ENCODE measurements at places on chromosomes 11 and 22.

- DNase-seq = no peak
Measured at GRCh38 chr11:120339394-120339890, 3.2 kb downstream of the ARHGEF12 start.

DNA sequence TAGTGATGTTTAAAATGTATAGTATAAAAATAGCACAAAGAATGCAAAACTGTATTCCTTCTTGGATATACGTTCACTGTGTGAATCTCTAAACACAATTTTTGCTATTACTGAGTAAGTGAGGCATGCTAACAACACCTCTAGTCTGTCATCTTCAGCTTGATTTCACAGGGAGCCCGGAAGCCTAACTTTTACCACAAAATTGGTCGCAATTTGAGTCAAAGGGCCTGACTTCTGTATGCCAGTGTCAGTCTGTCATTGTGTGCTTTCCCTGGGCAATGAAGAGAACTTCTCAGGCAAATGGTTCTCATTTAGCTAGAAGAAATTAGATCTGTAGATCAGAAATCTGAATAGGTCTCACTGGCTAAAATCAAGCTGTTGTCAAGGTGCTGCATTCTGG, 1059.5 kb downstream of the FAM181B start:
- peak; percentile 1 for DNase-seq

GRCh38 chr11:16883174-16883573, 131.0 kb downstream of the PLEKHA7 start:
- no peak for DNase-seq

- DNase-seq = no peak
Measured at GRCh38 chr11:41897991-41898390, 438.5 kb upstream of the LRRC4C start.

- DNase-seq = no peak
Measured at GRCh38 chr11:76783294-76783895, at the start of gene TSKU. TSS of gene TSKU (plus strand) at chr11:76783356. CDS start at chr11:76795617, 12,261 bp downstream.

DNA sequence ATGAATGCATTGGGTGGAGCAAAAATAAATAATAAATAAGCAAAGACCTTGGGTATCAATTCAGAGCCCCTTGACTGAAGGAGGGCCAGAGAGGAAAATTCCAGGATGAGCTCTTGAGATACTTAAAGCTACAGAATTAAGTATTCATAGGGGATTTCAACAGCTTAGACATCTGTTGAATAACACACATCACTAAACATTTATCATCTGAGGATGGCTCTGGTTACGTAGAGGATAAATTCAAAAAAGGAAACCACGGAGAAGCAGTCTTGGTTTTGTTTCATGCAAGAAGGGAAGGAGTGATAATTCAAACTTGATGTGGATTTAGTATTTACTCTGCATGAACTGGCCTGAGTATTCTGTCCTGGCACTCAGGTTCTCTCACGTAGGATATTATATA, 29.8 kb downstream of the ARHGAP42 start:
- no peak for DNase-seq

DNA sequence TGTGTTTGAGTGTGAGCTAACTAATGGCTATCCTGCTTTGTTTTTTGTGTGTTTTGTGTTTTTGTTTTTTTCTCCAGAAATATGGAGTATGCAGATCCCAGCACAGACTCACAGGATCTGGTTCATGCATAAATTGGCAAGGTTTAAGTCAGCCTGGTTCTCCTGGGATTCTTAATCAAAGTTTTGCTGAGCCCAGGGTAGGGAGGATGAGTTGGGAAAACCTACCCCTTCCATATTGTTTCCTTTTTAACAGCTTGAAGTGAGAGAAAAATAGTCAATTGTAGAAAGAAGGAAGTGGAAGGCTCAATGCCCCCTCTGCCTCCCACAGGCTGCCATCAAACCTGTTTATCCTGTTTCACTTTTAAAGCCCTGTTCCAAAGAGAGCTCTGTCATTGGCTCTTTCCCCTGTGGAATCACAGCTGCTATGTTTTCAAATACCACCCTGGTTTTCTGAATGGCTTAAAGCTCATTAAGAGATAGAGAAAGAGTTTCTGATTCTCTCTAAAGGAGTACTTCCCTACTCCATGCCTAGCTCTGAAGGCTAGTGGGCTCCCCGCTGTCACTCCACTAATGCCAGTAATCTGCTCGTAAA, 23.4 kb upstream of the CADM1 start:
- no peak for DNase-seq

DNA sequence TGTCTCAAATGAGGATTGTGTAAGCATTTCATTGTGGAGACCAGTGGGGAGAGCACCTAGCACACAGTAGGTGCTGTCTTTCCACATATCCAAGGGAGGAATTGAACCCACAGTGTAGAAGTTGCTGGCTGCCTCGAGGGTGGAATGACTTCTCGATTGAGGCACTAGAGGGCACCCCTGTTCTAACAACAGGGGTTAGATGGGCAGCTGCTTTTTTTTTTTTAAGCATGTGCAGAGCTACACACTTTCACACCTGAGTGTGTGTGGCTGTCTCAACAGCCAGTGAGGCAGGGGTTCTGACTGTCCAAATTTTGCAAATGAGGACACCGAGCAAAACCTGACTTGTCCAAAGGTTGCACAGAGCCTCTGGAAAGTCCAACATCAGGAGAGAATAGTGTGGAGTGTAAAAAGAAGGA, 118.2 kb upstream of the CRYBB3 start:
- peak; percentile 45 for DNase-seq

DNA sequence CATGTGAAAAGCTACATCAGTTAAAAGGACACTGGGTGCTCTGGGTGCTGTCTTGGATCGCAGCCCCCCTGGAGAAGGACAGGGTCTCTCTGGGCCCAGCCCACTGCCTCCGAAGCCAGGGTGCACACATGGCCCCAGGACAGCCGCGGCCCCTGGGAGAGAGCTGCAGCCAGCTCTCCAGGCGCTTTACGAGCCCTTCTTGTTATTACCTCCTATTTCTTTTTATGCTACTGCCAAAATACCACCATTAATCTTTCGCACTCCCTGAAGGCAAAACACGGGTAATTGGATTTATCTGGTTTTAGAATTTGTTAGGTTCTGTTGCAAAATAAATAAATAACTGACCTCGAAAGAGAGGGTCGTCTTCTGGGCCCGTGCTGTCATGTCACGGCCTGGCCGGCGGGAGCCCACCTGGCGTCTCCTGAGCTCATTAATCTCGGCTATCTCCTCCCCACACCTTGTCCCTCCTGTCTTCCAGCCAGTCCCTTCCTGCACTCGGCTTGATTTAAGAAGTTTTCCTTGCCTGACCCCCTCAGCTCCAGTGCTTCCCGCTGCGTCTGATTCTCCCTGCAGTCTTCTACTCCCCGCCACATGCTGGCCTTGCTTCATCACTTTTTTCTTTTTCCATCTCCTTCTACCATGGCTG, 611.7 kb downstream of the OPCML start:
- no peak for DNase-seq

DNA sequence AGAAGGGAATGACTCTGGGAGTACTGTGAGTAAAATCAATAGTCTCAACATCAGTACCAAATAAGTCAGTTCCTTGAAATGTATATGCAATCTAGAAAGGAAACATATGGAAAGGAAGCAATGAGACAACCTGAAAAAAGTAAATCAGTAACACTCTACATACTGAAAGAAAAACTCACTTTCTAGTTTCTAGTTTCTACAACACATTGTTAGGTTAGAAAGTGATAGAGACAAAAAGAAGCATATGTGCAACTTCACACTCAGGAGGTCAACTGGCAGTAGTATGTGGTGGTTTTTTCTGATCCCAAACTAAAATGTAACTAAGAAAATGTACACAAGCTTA, 156.5 kb upstream of the SOX6 start:
- no peak for DNase-seq

GRCh38 chr11:117374316-117375055, 46.8 kb downstream of the CEP164 start:
- DNase-seq = no peak

- DNase-seq = no peak
Measured at GRCh38 chr11:110679323-110679975, 32.8 kb downstream of the ARHGAP20 start.

DNA sequence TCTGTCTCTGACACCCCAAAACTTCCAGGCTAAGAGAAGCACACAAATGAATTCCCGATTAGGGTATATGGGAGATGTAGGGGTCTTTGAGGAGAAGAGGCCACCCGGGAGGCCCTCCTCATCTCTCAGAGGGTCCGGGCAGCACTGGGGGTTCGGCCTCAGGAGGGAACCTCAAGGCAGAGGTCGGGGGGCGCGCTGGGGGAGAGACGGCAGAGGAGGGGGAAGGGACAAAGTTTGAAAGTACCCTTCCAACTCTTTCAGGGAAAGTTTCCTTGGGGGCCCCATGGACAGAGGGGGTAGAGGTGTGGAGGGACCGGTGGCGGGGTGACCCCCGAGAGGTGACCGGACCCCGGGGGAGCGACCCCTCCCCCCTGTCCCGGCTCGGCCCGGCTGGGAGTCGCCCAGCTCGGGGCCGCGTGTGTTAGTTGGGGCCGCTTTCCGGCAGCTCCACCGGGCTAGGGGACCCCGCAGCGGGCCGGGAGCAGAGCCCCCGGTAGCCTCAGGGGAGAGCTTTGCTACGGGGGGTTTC, 3.3 kb upstream of the GCAT start:
- no peak for DNase-seq

- DNase-seq = peak; percentile 6
Measured at GRCh38 chr22:17672417-17672991, 33.9 kb downstream of the BCL2L13 start.

- peak; percentile 39 for DNase-seq
Measured at GRCh38 chr11:73152861-73153483, 10.9 kb upstream of the FCHSD2 start.

DNA sequence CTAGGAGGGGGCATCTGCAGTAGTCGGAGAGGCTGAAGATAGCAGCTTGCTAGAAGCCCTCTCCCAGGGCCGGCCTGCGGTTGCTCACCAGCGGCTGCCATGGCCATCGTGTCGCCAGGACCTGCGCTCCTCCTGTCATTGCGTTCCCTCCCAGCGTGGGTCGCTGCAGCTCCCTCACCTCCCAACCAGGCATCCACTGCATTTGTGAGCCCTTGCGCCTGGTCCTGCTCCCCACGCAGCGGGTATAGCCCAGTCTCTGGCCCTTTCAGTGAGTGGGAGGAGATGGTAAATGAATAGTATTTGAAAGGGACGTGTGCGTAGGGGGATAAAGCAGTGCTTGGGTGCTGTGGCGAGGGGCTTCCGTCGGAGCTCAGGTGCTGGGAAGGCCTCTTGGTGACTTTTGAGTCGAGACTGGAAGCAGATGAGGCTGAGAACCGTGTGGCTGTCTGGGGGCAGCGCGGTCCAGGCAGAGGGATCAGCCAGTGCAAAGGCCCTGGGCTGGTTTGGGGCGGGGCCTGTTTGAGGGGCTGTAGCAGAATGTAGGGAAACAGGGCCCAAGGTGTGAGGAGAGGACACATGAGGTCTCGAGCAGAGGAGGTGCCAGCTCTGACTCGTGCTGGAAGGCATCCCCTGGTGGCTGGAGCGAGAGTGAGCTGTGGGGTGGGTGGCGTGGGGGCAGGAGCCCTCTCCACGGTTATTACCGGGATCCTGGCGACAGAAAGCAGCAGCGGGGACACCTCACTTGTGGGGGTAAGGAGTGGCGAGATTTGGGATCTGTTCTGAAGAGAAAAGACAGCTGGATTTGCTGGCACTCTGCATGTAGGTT, 39.3 kb downstream of the LRP5 start:
- DNase-seq = no peak

DNA sequence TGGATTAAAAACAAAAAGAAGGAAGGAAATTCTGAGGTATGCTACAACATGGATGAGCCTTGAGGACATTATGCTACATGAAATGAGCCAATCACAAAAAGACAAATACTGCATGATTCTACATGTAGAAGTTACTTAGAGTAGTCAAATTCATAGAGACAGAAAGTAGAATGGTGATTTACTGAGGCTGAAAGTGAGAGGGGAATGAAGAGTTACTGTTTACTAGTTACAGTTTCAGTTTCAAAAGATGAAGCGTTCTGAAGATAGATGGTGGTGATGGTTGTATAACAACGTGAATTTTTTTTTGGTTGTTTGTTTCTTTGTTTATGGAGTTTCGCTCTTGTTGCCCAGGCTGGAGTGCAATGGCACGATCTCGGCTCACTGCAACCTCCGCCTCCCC, 9.5 kb downstream of the OR5P2 start:
- DNase-seq = no peak

DNA sequence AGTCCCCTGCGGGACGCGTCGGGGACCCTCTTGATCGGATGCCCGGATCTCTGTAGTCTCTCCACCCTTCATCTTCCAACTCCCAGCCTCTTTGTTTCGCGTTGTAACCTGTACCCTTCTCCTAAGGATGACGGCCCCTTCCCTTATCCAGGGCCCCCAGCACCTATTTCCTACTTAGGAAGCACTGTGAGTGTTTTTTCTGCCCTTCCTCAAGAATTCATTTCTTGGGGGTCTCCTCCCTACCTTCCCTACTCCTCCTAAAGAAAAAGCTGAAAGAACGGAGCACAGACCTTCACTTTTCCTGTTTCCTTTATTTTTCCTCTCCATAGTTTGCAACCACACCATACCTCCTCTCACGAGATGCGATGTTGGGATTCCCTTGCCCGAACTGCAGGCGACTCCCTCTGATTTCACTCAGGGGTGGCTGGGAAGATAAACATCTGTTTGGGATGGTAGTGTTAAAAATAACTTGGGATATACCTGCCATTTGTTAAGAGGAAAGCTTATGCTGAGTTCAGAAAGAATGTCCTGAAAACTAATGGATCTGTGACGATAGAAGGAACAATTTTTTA, 593 bp downstream of the FAM118B start:
- no peak for DNase-seq

DNA sequence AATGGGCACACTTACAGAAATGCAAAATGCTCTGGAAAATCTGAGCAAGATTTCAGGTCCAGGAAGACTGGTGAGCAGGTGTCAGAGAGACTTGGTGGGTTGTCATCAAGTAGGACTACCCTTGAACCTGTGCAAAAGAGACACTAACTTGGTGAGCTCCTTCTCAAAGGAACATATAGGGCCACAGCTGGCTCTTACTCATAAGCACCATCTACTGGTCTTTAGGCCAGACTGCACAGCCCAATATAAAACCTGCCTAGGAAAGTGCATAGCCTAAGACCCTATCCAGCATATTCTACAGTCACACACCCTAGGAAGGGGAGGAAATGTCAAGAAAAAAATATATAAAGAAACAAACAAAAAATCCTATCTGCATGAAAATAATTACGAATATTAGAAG, 18.2 kb upstream of the OR10W1 start:
- no peak for DNase-seq

DNA sequence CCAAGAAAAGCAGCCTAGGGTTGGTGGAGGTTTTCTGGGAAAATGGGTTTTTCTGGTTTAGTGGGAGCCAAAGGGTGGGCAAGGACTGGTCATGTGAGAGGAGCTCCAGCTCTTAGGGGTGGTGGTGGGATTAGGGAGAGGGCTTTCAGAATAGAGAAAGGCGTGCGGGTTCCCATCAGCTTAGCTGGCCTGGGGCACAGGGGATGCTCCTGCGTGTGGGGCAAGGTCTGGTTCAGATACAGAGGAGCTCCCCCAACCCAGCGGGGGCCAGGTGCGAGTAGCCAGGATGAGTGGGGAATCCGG, 644 bp downstream of the TMEM134 start:
- DNase-seq = no peak

GRCh38 chr22:19701420-19702145, 12.7 kb upstream of the SEPTIN5 start:
- DNase-seq = no peak

GRCh38 chr22:25566898-25567235, 2.4 kb downstream of the GRK3 start:
- DNase-seq = no peak
